Activated naive CD4-positive, alpha-beta T cell treated with Interleukin-2 at 50 U/mL for 16 hours (primary cell): ENCODE measurements at places on chromosomes 1 and 21.

GRCh38 chr1:229065613-229066012 lies 205.3 kb upstream of the RAB4A start:
- DNase-seq: no peak

- no peak for DNase-seq
Observed at GRCh38 chr1:186715887-186716809, 35.9 kb upstream of the PTGS2 start.

- DNase-seq: no peak
Observed at GRCh38 chr21:31145274-31145673, 107.0 kb upstream of the KRTAP19-8 start.

GRCh38 chr1:90724926-90725656 lies 8.0 kb upstream of the BARHL2 start:
- no peak for DNase-seq

DNA sequence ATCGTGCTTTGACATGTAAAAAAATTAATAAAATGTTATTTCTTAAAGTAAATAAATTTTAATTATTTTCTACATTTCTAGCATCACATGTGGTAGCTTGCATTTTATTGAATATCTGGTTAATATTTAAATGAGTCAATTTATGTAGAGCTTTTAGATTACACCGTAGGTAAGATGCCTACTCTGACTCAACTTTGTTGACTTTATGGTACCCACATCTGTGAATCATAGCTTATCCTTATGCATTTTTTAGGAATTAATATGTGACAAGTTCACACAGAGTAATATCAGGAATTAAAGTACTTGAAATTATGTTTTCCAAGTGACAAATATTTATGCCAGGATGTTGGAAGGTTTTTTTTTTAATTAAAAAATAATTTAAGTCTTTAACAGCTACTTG lies 120.7 kb downstream of the LEPR start:
- no peak for DNase-seq

GRCh38 chr1:55558515-55558914 lies 343.4 kb upstream of the USP24 start:
- no peak for DNase-seq

GRCh38 chr1:23423415-23424292 lies 894 bp downstream of the TCEA3 start:
- DNase-seq: no peak

- no peak for DNase-seq
Observed at GRCh38 chr1:82858031-82858430, 1057.3 kb downstream of the ADGRL2 start.
